ENCODE measurements at places on chromosomes 5 and 9.

DNA sequence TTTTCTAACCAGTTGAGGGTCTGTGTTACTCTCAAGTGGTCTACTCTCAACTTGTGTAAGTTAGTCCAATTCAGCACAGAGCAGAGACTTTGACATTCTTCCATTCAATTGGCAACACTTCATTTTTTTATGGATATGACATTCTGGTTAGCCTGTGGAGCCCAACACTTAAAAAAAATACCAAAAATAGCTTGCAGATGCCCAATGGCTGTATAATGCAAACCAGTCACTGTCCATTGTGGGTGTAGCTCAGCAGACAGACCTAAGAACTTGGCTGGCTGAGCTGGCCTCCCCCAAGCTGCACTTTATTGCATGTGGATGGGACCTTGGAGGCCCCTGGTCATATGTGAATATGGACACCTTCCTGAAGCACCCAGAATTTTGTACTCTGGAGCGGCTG is 103.2 kb downstream of the DPYSL3 start:
- DNase-seq = no peak

GRCh38 chr5:100900796-100901781 is 2.0 kb downstream of the ST8SIA4 start:
- peak; percentile 75 for DNase-seq

GRCh38 chr5:91263898-91264297 is 119.2 kb downstream of the ARRDC3 start:
- no peak for DNase-seq

DNA sequence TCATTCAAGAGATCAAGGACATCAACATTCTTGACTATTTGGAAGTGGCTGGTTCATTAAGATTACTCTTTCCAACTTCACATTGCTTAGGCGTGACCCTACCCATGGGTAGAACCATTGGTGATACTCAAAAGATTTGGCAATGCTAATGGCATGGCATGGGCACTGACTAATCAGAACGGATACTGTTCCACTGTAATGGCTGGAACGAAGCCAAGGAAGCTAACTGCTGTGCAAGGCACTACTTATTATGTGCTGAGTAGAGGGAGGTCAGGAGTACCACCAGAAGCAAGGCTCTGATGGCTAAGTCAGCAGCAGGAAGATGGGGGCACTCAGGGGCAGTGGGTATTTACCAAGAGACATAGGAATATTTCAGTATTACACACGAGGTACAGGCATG is 31.9 kb downstream of the GNA14 start:
- DNase-seq = no peak

GRCh38 chr9:5632540-5632939 is 3.6 kb downstream of the RIC1 start:
- DNase-seq = no peak
